EH (cell line): ENCODE measurements at places on chromosomes 16 and 17.

DNA sequence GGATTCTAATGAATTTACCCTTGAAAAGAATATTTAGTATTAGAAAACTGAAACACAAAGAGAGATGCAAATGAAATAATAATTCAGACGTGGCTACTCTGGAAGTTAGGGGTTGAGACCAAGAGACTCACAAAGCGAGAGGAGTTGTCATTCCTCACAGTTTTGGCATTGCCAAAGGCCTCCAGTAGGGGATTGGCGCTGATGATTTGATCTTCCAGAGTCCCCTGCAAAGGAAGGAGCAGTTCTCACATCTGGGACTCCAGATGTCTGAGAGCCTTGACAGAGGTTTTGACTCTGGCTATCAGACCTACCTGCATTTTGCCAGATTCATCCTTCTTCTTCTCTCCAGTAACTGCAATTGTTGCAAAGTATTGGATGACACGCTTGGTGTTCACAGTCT, 6.6 kb downstream of the MYH8 start:
- DNase-seq: no peak

GRCh38 chr17:30958187-30958586, 12.7 kb upstream of the RNF135 start:
- DNase-seq: peak; percentile 22

DNA sequence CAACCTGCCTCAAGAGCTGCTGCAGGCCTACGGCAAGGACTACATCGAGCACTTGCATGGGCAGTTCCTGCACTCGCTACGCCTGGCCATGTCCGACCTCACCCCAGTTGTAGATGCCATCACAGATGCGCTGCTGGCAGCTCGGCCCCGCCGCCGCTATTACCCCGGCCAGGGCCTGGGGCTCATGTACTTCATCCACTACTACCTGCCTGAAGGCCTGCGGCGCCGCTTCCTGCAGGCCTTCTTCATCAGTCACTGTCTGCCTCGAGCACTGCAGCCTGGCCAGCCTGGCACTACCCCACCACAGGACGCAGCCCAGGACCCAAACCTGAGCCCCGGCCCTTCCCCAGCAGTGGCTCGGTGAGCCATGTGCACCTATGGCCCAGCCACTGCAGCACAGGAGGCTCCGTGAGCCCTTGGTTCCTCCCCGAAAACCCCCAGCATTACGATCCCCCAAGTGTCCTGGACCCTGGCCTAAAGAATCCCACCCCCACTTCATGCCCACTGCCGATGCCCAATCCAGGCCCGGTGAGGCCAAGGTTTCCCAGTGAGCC, 5.8 kb downstream of the HSD11B2 start:
- no peak for DNase-seq

GRCh38 chr17:13642188-13642587, 40.5 kb upstream of the HS3ST3A1 start:
- peak; percentile 19 for DNase-seq

DNA sequence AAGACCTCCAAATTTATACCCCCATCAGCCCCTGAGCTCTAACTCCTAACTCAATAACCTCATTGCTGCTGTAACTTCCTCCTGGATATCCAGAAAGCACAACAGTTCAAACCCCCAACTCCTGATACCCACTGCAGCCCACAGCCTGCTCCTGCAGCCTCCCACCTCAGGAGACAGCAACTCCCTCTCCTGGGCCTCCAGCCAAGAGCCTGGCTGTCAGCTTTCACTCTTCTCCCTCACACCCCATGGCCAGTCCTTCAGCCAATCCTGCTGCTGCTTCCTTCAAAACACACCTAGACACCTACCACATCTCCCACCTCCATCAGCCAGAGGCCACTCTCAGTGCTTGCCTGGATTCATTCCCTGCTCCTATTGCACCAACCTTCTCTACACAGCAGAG, 5.4 kb downstream of the GINS2 start:
- DNase-seq: no peak

GRCh38 chr16:11736903-11737302, 5.8 kb downstream of the TXNDC11 start:
- no peak for DNase-seq

GRCh38 chr17:74125156-74125555, 78.3 kb upstream of the RPL38 start:
- no peak for DNase-seq

- DNase-seq: peak; percentile 16
Observed at GRCh38 chr17:10192972-10193371, 5.4 kb downstream of the GAS7 start.

GRCh38 chr17:38717139-38717745, 12.2 kb downstream of the MLLT6 start:
- DNase-seq: no peak

DNA sequence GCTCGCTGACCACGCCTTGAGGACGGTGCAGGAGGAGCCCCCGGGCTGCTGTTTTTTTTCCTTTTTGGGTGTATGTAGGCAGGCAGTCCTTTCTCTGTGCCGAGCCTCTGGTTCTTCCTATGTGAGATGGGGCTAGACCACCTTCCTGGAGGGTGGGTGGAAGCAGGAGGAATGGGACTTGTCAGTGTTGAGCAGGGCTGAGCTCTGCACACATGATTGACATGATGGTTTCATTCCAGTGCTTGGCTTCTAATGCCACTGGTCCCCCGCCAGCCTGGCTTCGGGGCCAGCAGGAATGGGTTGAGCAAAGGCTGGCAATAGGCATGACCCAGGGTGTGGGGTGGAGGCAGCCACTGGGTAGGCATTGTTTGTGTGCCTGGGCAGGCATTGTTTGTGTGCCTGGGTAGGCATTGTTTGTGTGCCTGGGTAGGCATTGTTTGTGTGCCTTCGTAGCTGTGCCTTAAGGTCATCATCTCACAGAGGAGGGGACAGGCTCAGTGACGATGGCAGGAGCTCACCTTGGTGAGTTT, 14.2 kb upstream of the ADCY7 start:
- DNase-seq: no peak

DNA sequence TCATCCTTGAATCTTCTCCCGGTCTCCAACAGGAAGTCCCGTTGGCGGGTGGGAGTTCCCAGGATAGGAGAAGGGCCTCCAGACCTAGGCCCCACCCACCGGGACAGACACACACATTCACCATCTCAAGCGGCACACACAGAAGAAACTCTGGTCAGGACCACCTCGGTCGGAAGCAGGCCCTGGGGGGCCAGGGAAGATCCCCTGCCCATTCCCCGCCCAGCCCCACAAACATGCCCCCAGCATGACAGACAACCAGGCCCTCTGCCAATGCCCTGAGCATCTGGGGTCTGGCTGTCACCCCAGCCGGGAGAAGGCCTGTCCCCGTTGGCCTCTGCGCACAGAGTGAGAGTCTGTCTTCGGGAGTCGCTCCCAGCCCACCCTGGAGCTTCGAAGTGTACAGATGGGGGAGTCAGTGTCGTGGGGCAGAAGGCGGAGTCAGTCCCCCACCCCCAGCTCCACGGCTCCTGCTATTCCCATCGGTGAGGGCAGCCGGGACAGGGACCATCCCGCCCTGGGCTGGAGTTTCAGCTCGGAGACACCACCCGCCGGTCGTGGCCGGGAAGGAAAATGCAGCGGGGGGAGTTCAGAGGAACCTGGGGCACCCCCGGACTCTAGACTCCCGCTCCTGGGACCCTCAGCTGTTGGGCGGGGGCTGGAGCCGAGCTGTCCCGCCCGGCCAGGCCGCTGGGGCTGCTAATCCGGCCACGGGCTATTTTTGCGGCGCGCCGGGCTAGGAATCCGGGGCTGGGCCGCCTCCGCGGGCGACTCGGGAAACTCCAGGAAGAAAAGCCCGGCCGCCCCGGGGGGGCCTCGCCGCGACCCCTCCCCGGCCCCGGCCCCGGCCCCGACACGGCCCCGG, 660 bp downstream of the RHBDF1 start:
- DNase-seq: peak; percentile 88

DNA sequence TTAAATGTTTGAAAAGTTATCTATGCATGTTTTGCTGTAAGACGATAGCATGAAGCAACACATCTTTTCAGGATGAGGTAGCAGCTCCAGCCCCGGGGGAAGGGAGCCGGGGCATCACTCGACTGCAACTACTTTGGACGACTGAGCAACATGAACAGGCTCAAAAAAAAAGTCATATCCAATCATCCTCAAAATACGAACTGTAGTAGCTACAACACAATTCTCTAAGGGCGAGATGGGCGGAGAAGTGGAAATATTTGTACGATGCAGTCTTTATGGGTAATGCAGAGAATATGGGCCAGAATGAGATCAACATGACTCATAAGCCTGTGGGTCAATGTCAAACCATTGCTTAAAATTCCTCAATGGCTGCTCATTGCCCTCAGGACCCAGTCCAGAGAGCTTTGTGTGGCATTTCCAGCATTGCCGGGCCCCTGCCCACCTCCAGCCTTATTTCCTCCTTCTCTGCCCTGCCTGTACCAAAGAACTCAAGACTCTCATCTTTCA, 17.7 kb upstream of the SMURF2 start:
- DNase-seq: peak; percentile 99

DNA sequence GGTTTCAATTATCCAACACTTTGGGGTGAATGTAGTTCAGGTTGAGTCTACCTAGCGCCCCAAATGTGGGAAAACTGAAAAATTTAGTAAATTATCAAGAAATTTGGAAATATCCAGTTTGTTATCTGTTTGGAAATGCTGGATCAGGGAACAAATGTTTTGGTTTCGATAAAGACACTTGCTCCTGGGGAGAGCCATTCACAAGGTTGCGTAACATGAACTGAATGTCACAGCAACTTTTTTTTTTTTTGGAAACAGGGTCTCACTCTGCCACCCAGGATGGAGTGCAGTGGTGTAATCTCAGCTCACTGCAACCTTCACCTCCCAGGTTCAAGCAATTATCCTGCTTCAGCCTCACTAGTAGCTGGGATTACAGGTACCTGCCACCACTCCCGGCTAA, 286.4 kb downstream of the GRIN2A start:
- DNase-seq: no peak

DNA sequence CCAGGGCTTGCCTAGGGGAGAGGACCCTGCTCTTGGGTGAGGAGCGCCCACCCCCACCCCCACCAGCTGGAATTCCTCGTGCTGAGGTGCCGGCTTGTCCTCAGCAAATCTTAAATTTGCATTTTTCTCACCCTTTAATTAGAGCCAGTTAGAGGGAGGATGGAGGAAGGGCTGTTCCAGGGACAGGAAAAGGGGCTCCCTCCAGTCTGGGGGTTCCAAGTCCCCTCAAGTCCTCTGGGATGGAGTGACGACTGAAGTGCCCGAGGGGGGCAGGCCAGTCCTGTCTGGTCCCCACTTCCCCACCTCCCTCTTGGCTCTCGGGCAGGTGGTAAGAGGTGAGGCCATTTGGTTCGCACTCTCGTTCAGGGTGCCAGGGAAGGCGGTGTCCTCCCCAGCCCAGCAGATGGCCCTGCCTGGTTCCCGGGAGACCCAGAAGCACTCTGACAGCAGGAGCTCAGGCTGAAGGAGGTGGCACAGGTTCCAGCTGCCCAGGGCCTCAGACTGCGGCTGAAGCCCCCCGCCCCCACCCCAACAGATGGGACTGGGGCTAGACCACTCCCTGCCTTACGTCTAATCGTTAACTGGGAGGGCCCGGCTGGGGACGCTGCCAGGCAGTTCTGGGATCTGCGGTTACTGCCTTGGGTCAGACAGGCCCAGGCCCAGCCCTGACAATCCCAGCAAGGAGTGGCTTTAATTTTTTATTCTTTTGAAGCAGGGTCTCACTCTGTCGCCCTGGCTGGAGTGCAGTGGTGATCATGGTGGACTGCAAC, 2.2 kb downstream of the RAB26 start:
- peak; percentile 46 for DNase-seq

GRCh38 chr17:12709063-12709462, 43.4 kb downstream of the MYOCD start:
- DNase-seq: peak; percentile 69

DNA sequence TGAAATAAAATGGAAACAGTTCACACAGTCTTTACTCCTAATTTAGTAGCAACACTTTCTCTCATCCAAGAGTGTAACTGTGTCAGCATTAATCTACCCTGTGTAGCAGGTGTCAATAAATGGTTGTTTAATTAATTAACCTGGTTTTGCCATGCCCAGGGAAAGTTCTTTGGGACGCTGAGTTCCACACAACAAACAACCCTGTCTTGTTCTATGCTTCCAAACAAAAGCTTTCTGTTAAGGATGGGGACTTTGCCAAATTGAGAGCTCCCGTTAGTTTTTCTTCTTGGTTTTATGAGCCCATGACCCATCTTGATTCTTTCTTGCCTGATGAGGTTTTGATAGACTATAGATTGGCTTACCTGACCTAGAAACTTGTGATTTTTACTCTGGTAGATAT, 530.1 kb downstream of the KCNJ2 start:
- no peak for DNase-seq

- no peak for DNase-seq
Observed at GRCh38 chr16:87658564-87659225, 56.4 kb downstream of the JPH3 start.

- no peak for DNase-seq
Observed at GRCh38 chr17:29251184-29251583, 4.5 kb downstream of the CRYBA1 start.

GRCh38 chr17:7014995-7015958, 2.9 kb downstream of the RNASEK start:
- DNase-seq: peak; percentile 68

DNA sequence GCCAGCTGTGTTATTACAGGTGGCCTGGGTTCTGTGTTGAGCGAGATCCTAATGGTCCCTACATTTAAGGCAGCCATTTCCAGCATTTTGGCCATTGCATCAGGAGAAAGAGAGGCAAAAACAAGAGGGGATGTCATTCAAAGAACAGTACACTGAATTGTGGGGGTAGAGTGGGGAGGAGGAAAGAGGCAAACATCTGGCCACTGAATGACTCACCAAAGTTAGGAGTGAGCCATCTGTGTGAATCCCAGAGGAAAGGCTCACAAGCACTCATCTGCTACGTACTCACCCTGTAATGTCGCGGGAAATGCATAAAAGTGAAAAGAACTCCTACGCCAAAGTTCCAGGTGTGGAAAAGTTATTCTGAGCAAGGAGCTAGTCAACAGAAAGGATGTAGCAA, 16.7 kb downstream of the KRABD2 start:
- peak; percentile 84 for DNase-seq

DNA sequence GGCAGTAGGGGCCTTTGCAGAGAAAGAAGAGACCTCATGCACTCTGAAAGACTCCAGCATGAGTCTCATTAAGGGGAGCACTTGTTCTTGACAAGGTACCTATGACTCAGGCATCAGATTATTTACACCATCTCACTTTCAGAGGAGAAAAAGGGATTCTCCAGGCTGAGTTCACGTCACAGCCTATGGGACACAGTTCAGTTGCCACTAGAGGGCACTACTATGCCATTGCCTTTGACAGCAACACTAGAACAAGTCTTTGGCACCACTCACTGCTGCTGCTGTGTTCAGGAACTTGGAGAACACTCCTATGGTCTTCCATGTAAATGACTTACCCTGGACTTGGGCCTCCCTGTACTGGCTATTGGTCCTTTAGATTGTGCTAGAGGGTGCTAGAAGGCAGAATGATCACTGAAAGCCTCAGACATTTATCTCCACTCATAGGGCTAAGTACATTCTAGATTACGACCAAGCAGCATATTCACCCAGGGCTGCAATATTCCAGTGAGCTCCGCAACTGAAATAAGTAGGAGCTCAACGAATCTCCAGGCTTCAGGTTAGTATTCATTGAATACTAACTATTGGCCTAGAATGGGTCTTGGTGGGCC, 225.1 kb upstream of the CA10 start:
- DNase-seq: no peak

- peak; percentile 6 for DNase-seq
Observed at GRCh38 chr16:87458424-87458915, 34.4 kb downstream of the ZCCHC14 start.

GRCh38 chr16:12157517-12158093, 181.1 kb downstream of the SNX29 start:
- peak; percentile 90 for DNase-seq
